ENCODE measurements at places on chromosomes 2 and 18.

- DNase-seq: no peak
Observed at GRCh38 chr18:57659460-57660102, 37.9 kb upstream of the NARS1 start.

DNA sequence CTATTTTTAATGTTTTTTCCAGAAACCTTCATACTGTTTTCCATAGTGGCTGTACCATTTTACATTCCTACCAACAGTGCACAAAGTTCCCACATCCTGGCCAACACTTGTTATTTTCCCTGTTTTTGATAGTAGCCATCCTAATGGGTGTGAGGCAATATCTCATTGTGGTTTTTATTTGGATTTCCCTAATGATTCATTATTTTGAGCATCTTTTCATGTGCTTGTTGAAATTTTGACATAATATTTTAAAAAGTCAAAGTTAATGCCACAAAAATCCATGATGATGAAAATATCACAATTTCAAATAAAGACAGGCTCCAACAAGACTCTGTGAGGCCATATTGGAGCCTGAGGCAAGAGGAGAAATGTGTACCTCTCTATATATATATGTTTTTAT lies 50.2 kb downstream of the VWA3B start:
- DNase-seq: no peak

DNA sequence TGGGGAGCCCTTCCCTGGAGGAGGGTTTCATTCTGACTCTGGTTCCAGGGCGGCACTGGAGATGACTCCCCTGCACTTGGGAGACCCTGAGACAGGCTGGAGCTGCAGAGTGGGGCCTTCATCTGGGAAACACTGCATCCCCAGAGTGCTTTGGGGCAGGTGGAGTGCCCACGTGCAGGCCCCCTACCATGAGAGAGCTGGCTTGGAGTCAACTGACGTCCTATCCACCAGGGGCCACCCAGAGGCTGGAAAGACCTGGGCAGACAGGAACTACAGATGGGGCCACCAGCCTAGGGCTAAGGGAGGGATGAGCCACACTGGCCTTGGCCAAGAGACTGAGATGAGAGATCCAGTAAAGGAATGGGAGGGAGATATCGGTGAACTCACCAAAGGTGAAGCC lies 153.8 kb downstream of the ASB1 start:
- DNase-seq: no peak

DNA sequence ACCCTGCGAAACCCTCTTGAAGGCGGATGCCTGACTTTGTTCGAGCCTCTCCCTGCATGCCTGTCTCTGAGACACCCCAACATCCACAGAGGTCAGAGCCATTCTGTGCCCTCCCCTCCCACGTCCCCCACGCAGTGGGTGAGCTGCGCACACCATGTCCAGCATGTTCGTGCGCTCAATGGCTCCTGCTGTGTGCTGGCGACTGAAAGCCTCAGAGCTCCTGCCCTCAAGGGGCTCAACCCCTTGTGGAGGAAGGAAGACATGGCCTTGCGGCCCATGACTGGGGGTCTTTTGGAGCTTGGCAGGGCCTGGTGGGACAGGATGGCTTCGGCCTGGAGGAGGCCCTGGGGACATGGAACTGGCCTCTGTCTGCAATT lies 45.7 kb downstream of the ANKMY1 start:
- DNase-seq: no peak
